Stimulated activated CD4-positive, alpha-beta T cell treated with anti-CD3 and anti-CD28 coated beads, Interleukin-1b, Interleukin-23, amount 100 ng/mL, for 24 hours (primary cell): ENCODE measurements at places on chromosomes 12 and 14.

GRCh38 chr14:75274899-75275569 lies 3.6 kb upstream of the FOS start:
- DNase-seq = no peak

GRCh38 chr14:74400919-74401503 lies 25.0 kb downstream of the SYNDIG1L start:
- no peak for DNase-seq

GRCh38 chr12:69719336-69720316 lies 19.0 kb upstream of the RAB3IP start:
- DNase-seq = no peak

- DNase-seq = no peak
Observed at GRCh38 chr14:71621276-71621675, 311.0 kb upstream of the RGS6 start.

DNA sequence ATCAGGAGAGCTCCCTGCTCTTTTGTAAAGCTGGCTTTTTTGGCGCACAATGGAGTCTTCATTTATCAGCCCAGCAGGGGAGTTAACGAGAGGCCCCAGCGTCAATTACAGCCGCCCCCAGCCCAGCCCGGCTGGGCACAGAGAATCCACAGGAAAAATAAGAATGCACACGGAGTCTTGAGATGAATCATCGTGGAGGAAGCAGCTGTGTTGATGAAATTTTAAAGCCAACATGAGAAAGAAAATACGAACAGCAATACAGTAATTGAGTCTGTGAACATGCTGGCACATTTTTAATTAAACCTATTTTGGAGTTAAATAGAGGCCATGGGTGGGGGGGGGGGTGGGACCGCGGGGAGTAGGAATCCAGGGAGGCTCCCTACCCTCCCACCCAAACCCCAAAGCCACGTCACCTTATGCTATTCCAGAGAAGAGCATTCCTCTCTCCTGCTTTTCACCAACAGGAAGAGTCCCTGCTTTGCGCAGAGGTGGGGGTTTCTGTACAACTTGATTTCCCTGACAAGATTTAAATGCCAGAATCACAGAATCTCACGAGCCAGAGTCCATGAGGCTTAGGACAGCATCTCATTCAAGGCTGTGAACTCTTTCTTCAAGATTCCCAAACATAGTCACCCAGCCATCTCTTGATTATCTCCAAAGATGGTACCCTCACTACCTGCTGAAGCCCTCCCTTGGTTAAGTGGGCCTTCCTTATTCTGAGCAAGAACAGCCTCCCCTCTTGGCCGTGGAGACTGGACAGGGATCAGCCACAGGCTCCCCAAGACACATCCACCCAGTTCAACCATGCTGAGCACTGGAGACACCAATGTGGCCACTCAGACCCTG lies 50.3 kb downstream of the CCNK start:
- no peak for DNase-seq

DNA sequence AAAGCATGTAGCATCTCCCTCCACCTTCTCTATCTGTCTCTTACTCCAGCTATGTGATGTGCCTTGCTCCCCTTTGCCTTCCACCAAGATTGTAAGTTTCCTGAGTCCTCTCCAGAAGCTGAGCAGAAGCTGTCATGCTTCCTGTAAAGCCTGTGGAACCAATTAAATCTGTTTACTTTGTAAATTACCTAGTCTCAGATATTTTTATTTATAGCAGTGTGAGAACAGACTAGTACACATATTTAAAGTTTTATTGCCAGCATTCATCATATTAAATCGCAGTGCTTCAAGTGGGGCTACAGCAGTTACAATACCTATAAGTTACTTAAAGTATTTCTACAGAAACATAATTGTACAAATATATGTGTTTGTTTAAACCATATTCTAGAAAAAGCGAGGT lies 973.1 kb downstream of the SLC16A7 start:
- DNase-seq = no peak

GRCh38 chr14:62462988-62463387 lies 582.3 kb downstream of the KCNH5 start:
- no peak for DNase-seq

DNA sequence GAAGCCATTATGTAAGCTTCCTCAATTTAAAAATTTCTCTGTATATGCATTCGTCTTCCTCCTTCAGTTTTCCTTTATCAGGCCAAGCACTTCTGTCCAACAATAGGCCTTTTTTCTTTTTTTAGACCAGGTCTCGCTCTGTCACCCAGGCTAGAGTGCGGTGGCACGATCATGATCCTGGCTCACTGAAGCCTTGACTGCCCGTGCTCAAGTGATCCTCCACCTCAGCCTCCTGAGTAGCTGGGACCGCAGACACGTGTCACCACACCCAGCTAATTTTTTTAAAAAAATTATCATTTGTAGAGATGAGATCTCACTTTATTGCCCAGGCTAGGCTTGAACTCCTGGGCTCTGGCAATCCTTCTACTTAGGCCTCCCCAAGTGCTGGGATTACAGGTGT lies 25.8 kb downstream of the TAOK3 start:
- no peak for DNase-seq

- DNase-seq = no peak
Observed at GRCh38 chr12:122834104-122834920, 945 bp upstream of the HIP1R start.

- DNase-seq = no peak
Observed at GRCh38 chr12:77072833-77073495, 7.6 kb upstream of the E2F7 start.

GRCh38 chr12:119255314-119255713 lies 76.6 kb downstream of the HSPB8 start:
- DNase-seq = no peak

DNA sequence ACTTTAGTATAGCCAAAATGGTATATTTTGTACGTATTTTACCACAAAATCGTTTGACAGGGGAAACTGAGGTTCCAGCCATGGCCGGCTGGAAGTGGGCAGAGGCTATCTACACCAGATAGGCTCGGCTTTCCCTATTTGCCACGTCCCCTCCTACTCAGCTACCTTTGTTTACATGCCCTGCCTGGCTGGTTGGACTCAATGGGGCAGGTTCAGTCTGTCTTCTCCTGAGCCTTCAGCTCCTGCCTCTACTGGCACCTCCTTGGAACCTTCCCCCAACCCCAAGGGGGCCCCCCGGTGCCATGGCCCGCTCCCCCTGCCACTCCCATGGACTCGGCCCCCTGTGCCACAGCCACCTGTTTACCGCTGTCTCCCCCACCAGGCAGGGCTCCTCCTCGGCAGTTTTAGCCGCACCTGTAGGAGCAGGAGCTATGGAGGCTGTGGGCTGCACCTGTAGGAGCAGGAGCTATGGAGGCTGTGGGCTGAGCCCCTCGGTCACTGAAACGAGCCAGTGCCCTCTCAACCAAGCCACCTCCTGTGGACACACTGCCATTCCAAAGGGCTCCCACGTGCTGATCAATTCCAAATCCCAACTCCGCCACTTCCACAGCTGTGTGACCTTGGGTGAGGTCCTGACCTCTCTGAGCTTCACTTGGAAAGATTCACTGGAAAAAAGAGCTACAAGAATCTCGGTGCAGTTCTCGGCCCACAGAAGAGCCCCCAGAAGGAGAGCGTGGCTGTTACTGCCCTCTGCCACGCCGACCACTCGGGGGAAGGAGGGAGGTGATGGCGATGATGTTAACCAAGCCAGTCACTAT lies 62.2 kb downstream of the NCOR2 start:
- no peak for DNase-seq

DNA sequence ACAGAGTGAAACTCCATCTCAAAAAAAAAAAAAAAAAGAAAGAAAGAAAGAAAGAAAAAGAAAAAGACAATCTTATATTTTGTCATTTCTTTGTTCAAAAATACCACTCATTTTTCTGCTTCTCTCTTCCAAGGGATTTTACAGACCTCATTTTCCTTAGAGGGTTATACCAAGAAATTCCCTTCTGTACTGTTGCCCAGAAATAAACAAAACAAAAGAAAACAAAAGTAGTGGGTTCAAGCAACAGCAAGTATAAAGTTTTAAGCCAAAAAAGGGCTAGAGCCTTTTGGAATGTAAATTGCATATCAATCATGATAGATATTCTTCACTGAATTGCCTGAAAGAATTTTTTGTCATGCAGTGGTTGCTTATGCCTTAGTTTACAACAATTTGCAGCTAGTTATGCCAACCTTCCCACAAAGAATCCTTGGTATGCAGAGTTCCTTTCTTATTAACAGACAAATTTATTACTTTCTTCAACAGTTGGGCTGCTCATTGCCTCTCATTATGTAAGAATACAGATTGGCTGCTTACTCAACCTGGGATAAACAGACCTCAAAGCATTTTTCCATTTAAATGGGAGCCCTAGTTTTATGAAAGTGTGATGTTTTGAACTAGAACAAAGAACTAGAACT lies 129.1 kb upstream of the PPFIA2 start:
- no peak for DNase-seq

DNA sequence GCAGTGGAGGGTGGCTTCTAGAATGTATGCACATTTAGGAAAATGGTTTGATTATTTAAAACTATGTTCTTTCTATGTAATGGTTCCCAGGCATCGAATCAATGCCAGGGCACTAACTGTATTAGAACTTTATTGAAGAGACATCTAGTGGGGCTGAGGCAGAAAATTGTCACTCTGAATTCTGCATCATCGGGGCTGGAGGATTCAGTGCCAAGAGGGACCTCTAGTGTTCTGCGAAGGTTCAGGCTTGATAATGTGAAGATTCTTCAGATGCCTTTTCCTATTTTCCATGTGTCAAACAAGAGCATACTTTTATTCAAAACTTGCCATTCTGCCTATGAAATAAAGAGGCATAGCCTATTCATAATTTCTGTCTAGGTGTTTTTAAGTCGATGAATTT lies 146.3 kb downstream of the CAND1 start:
- no peak for DNase-seq

DNA sequence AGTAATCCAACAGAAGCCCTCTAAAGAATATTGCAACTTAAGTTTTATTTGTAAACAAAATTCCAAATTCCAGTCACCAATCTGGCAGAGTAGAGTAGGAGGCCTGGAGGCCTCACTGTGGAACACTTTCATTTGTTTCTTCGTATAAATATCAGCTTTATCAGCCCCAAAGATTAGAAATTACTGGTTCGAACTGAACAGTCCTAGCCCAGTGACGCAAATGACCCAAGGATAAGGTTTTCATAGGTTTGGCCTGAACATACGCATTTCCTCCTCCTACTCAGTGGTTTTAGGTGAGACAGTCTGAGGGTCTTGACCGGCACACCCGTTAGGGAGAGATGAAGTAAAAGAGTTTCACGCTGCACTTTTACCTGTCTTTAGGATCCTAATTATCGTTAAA lies 1.7 kb downstream of the CDC42BPB start:
- DNase-seq = no peak

- no peak for DNase-seq
Observed at GRCh38 chr14:68638141-68638999, 154.5 kb downstream of the ZFP36L1 start.

DNA sequence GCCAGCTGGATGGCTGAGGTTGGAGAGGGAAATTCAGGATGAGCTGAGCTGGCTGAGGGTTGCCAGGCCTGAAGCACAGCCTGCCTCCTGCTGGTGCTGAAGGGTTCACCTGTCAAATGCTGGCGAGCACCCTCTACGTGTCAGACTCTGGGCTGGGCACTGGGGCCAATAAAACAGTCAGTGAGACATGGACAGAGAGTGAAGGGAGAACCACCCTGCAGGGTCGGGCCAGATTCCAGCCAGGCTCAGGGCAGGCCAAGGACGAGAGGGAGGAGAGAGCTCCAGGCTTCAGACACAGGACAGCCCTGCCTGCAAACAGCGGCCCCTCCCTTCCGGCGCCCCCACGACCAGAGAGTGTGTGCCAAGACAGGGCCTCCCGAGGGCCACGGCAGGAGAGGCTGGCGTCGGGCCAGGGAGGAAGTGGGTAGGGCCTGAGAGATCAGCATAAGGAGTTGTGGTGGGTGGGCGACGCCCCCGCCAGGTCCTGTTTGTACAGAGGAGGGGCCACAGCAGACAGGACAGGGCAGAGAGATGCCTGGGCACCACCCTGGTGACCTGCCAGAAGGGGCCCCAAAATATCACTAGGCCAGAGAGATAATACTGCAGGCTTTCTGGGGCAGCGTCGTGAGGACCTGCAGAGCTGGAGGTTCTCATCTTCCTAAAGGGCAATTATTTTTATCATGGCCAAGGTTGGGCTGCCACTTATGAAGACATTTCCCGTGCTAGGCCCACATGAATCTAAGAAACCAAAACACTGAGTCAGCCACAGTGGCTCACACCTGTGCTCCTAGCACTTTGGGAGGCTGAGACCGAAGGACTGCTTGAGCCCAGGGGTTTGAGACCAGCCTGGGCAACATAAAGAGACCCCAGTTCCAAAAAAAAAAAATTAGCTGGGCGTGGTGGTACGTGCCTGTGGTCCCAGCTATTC lies 73.1 kb upstream of the GPR68 start:
- peak; percentile 51 for DNase-seq

GRCh38 chr12:122749569-122750332 lies 2.9 kb upstream of the DENR start:
- DNase-seq = no peak

GRCh38 chr12:42130672-42131402 lies 13.8 kb downstream of the GXYLT1 start:
- DNase-seq = no peak

DNA sequence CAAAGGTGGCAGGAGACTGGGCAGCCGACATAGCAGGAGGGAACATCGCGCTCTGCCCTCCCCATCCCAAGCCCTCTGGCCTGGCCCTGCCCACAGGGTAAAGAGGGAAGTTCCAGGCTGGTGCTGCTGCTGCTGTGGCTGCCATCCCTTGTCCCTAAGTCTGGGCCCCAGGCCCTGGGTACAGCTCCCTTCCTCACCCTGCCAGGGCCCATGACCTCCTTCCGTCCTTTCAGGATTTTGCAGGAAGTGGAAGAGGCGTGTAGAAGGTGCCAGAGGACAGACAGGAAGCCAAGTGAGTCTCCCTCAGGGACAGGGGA lies 14.7 kb upstream of the NCOR2 start:
- DNase-seq = no peak

DNA sequence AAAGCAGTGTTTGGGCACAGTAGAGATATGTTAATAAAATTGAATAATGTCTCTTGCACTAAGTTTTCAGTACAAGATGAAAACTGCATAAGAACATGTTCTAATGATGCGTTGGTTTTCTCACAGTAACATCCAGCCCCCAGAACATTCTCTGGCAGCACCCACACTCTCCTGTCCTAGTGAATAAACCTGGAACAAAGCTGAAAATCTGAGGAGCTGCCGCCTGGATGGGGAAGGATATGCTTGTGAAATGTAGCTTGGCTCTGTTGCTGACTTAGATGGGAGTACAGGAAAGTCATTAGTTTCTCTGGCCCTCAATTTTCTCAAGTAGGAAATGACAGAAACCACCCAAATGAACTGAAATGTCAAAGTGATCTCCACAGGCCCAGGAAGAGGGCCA lies 323.8 kb downstream of the APAF1 start:
- DNase-seq = no peak

- DNase-seq = no peak
Observed at GRCh38 chr14:54207476-54208462, 189.0 kb upstream of the CDKN3 start.

- no peak for DNase-seq
Observed at GRCh38 chr14:105420101-105420973, 710 bp downstream of the MTA1 start.

- DNase-seq = no peak
Observed at GRCh38 chr14:70934502-70935134, 27.4 kb downstream of the PCNX1 start.
